ENCODE measurements at places on chromosomes 2 and 18.

DNA sequence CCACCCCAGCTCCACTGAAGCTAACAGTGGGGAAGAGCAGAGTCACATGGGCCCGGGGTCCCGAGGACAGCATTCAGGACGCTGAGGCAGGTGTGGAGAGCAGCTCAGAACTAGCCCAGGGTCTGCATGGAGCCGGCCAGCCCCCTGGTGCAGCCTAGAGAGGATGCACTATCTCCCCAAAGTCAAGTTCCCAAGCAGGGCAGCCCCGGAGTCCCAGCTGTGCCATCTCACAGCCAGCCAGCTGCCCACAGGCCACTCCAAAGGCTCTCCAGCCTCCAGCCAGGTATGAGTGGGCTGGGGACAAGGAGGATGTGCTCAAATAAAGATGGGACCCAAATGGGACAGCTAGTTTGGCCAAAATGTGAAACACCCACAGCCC is 41.0 kb downstream of the BIN1 start:
- DNase-seq: no peak

GRCh38 chr2:190637281-190637734 is 11.6 kb upstream of the NAB1 start:
- DNase-seq: no peak

DNA sequence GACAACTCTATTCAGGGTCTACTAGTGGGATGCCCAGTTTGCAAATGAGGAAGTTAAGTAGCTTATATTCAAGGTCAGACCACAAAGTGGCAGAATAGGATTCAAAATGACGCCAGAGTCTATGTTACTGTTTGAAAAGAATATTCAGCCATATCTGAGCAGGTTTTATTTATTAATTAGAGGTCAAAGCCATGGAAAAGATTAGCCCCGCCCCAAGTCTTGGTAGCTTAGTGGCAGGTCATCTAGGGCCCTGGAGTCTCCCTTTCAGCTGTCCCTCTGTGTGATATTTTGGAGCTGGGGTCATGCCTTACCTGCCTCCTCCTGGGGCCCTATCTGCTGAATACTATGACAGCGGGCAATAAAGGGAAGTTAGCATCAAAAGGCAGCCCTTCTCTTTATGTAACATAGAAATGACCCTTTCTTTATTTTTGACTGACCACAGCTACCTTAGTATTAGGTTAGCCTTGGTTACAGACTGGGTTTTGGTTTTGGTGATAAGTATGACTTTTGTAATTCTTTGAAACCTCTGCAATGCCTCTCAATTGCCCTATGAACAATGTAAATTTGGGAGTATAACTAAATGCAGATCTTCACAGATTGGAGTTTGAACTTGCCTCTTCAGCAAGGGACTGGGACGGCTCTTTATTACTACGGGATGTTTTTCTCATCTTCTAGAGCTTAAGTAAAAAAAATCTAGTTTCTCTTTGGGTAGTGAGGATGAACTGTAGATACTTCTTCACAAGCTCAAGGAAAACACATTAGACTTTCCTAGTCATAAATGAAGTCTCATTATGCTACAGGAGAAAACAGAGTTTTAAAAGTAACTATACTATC is 153.0 kb upstream of the ITGA4 start:
- no peak for DNase-seq

- DNase-seq: no peak
Observed at GRCh38 chr2:102009557-102009956, 17.8 kb downstream of the IL1R2 start.

DNA sequence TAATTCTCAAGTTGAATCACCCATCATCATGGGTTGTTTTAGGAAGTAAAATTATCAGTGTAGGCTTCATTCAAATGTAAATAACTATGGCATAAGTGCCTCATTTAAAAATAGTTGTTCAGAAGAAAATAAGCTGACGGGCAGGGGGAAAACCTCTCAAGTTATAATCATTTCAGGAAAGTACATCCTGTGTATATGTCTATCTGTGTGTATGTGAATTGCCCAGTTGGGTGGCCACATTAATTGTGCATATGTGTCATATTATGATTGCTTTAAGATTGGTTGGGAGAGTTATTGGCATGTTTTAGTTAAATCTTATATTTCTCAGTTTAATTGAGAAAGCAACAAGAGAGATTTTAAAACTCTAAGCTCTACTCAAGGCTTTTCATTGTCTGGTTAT is 282.8 kb upstream of the VWC2L start:
- DNase-seq: no peak

DNA sequence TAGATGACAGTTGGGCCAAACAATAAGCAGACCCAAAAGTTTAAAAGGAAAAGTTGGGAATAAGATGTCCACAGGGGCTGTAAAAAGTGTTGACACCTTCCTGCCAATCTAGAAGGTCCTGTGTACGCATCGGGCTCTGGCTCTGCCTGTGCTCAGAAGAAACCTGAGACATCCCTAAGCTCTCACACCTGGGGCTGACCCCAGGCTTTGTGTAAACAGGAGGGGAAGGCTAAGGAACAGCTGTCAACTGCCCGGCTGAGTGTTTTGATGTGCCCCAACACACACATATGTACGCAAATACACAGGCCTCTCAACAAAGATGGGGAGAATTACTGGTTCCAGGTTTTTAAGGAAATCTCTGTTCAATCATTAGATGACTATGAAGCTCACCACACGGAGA is 59.5 kb downstream of the TMEM131 start:
- no peak for DNase-seq

DNA sequence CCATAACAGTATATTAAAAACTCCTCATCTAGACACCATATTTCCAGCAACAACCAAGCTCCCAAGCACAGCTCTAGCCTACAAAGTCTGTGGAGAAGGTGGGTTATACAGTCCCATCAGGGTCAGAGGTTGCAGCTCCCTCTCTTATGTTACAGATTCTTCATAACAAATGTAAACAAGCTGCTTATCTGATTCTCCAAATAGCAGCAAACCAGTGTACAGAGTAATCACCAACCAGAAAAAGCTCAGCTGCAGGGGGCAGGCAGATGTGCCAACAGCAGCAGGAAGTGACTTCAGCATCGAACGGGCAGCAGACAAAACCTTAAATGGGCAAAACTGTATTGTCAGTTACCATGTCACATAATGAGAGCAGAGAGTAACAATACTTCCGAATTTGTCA is 52.9 kb upstream of the NABP1 start:
- DNase-seq: peak; percentile 80

DNA sequence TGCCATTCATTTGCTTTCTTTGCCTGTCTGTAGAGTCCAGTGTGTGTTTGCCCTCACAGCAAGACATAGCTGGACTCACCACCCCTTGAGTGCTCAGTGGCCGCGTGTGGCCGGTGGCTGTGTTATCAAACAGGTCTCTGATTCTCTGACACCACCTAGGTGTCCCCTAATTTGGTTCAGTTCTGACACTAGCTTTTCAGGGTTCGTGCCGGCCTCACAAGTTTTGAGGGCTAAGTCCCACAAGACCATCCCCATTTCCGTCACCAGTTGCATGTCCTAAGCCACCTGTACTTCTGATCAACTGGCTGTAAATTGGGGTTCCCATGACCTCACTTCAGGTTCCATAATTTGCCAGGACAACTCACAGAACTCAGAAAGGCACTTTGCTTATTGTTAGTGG is 23.5 kb downstream of the NCK2 start:
- DNase-seq: peak; percentile 60

Measured in activated effector memory CD4-positive, alpha-beta T cell treated with anti-CD3 and anti-CD28 coated beads, Interleukin-2, amount 50 U/mL, for 16 hours (primary cell).